ENCODE measurements at places on chromosomes 1 and 21. TPM values are rescaled to one million over a fixed set of nuclear protein-coding genes. Genes with fewer than 3 reads are reported as not detected.

The TNNI3K gene
- 59.9 TPM for total RNA-seq

DNA sequence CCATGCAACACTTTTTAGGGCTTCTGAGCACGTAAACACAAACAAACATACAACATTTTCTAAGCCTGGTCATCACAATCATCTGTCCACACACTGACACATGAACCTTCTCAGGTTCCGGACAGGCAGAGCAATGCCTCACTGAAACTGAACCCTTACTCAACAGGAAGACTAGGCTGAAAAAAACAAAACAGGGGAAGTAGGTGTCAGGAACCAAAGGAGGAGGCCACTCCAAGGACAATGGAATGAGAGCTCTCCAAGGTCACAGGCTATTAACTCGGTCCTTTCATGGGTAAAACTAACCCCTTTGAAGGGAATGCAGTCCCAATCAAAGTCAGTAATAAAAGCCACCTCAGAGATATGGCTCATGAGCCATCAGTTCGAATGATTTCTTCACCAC is 76.6 kb downstream of the FAM78B start:
- DNase-seq = no peak

GRCh38 chr1:10936998-10937901 is 75.2 kb upstream of the TARDBP start:
- DNase-seq = peak; percentile 50

DNA sequence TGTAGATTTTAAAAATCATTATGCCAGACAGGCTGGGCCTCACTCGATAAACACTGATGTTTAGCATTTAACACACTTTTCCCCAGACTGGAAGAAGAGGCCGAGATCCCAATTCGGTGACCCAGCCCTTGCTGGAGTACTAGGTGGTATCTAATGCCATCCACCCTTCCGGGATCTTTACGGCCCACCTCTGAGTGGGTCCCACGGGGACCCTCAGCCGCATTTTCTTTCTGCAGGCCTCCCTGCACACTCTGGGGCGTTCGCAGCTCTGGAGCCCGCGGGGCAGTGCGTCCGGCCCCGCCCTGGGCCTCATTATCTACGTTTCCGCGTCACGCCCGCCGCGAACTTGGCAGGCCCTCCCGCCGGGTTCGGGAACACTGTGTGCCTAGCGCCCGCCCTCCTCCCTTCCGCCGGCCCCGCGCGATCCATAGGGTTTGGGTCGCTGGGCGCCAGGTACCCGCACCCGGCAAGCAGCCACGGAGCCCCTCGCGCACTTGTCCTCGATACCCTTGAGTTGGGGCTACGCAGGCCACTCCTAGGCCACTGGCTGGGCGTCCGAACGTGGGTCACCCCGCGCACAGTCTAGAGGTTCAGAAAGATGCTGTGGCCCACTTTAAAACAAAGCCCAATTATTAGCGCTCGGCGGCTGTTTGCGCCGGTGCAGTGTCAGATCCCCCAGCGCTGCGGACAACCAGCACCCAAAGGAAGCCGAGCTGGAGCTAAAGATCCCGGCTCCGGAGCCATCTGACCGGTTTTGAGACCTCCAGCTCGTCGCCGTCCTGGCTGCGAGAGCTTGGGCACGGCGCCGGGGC is 950 bp upstream of the EVA1C start:
- DNase-seq = peak; percentile 91

DNA sequence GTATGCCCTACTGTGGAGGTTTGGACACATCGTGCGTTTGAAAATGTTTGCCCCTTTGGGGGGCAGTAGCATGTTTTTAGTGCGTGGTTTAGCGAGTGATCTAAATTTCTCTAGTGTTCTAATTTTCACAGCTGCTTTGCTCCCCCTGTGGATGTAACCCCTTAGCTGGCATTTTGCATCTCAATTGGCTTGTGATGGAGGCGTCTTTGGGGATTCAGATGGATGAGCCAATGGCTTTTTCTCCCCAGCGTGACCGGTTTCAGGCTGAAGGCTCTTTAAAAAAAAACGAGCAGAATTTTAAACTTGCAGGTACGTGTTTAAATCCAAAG is 836 bp downstream of the CDC7 start:
- DNase-seq = no peak

DNA sequence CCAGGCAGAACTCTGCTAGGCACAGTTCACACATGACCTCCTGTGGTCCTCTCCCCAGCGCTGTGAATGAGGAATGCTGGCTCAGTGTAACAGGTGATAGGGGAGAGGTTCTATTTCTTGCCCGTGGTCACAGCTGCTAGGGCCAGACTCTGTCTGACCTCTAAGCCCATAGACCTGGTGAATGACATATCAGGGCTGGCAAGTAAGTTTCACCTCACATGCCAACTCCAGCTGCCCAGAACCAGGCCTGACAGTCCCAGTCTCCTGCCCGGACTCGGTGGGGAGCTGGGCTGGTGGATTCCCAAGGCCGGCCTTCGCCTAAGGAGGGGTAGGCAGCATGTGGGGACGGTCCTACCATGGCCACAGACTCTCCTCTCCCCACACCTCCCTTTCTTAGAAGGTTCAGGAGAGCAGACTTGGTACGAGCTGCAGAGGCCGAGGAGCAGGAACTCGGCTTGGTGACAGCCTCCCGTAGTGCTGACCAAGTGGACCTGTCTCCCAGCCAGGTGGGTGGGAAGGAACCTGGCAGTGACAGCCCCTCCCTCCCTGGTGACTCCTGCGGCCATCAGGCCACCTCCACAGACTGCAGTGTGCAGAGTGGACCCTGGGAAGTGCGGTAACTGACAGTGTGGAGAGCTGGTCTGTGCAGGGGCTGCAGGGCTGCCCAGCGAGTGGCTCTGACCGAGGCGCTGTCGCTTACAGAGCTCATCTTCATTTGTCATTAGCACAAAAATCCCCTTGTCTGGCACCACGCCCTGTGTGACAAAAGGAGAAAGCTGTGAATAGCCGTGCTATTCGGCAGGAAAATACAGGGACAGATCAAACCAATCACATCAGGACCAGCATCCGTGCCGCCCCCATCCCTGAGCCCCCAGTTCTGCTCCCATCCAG is 74.6 kb downstream of the SCCPDH start:
- peak; percentile 45 for DNase-seq

DNA sequence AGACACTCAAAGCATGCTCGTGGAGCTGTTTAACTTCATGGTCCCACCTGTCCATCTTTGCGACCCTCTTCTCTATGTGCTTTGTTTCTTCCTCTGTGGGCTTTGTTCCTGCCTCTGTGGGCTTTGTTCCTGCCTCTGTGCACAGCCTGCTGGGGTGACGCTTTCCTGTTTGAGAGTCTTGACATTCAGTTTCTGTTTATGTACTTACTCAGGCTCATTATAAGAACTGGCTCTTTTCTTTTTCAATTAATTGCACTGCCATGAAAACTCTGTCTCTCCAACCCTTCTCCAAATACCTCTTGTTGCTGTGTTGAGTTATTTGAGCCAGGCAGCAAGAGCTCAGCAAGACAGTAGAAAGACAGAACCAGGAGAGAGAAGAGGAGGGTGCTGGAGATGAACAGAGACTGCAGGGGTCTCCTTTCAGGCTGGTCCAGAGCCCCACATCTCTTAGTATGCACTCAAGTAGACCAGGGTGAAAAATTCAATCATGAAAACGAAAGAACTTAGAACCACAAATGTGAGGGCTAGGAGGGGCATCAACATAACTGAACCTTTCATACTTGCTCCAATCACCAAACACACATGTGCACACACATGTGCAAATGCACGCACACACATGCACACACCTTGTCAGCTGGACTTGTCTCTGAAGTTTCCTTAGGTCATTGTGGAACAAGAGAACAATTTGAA is 88.3 kb upstream of the SGIP1 start:
- DNase-seq = peak; percentile 35

- DNase-seq = no peak
Observed at GRCh38 chr1:106897976-106898375, 158.5 kb upstream of the PRMT6 start.

- DNase-seq = peak; percentile 80
Observed at GRCh38 chr1:150567717-150568593, 11.5 kb downstream of the MCL1 start.

All from heart left ventricle (tissue), 16 donors.